ENCODE measurements at places on chromosomes 5 and 9. TPM values are rescaled to one million over a fixed set of nuclear protein-coding genes. Genes with fewer than 3 reads are reported as not detected.

PCDHGA2 gene
- total RNA-seq = 1.1 TPM

INSL6 gene
- total RNA-seq = not detected

TAS2R1 gene
- not detected for total RNA-seq

C9 gene
- total RNA-seq = 0.13 TPM

LCN1 gene
- total RNA-seq = not detected

ZNF354B gene
- total RNA-seq = 13.4 TPM

KCTD16 gene
- total RNA-seq = 0.27 TPM

Measured in thoracic aorta endothelial cell (primary cell).